ENCODE measurements at places on chromosomes 6 and 20.

GRCh38 chr20:49919461-49919860 lies 4.1 kb upstream of the SPATA2 start:
- DNase-seq: no peak

DNA sequence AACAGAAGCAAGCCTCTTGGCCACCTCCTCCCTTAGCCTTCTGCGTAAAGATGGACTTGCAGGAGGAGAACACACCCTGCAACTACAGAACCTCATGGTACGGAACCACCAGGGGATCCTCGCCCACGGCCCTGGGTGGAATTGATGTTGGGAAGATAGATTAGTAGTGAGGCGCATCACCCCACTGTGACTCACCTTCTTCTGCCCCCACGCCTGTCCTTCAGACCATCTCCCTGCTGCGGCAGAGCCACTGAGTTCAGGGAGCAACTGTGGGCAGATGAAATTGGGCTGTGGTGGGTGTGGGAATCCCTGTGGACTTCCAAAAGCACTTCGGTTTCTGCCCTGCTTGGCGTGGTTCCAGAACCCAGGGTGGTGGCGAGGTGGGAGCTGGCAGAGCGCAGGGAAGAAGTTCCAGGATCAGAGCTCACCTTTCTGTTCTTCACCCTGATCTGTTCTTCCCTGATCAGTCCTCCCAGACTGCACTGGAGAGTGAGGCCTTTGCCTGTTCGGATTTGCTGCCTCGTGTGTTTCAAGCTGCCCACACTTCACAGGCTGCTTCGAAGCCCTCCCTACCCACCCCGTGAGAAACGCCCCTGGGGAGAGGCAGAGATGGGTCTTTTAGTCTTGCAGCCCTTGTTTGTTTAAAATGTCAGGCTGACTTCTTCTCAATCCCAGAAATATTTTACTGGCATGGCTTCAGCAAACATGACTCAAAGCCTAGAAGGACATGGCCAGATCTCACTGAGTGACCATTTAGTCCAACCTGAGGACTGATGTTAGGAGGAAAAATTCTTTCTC lies 92.8 kb upstream of the MLN start:
- no peak for DNase-seq

- DNase-seq: no peak
These were observed 2.8 kb upstream of the MYO6 start for GRCh38 chr6:75746221-75746620.

GRCh38 chr6:66226109-66226508 lies 519.1 kb upstream of the EYS start:
- DNase-seq: no peak

DNA sequence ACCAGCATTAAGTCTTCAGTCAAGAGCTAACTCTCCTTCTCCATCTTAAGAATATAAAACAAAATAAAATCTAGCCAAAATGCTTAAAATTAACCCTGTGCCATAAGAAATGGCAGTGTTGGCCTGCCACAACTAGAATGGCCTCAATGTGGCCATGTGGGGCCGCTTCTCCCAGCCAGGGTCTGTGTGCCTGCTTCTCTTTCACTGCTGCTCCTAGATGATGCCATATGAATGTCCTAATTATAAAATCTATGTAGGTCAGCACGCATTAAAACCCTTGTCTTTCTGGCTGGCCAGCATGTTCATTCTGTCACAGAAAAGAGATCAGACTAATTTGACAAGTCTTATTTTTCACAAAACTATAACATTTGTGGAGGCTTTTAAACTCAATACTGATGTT lies 102.6 kb downstream of the C6orf118 start:
- no peak for DNase-seq

DNA sequence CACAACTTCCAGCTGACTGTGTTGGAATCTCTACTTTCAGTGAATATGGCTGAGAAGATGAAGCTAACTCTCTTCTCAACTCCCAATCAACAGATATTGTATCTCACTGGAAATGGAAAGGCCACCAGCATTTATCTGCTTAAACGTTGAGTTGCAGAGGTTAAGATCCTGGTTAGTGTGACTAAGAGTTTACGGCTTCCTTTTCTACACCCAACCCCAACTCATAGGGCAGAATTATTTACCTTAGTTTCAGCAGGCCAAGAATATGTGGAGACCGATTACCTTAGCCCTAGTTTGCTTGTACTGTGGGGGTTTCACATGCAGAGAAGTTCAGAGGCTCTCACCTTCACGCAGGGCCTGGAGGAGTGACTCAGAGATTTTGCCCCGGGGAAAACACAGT lies 1026.6 kb downstream of the EYS start:
- DNase-seq: no peak

DNA sequence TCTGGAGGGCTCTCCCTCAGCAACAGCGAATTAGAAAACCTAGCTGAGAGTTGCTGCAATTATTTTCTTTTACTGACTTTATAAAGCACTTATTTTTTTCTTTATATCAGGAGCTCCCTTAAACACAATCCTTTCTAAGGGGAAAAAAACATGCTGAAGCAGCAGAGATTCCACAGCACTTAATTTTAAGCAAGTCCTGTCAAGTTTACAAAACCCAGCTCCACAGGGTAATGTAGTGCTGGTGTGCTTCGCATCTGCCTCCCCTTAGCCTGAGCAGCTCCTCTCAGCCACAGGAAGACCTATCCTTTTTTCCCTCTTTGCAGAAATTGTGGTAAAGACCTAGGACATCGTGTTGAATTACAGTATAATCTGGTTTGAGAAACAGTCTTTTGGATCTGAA lies 208.1 kb upstream of the SYNDIG1 start:
- DNase-seq: no peak

- no peak for DNase-seq
These were observed 254.7 kb downstream of the TSHZ2 start for GRCh38 chr20:53226826-53227225.

DNA sequence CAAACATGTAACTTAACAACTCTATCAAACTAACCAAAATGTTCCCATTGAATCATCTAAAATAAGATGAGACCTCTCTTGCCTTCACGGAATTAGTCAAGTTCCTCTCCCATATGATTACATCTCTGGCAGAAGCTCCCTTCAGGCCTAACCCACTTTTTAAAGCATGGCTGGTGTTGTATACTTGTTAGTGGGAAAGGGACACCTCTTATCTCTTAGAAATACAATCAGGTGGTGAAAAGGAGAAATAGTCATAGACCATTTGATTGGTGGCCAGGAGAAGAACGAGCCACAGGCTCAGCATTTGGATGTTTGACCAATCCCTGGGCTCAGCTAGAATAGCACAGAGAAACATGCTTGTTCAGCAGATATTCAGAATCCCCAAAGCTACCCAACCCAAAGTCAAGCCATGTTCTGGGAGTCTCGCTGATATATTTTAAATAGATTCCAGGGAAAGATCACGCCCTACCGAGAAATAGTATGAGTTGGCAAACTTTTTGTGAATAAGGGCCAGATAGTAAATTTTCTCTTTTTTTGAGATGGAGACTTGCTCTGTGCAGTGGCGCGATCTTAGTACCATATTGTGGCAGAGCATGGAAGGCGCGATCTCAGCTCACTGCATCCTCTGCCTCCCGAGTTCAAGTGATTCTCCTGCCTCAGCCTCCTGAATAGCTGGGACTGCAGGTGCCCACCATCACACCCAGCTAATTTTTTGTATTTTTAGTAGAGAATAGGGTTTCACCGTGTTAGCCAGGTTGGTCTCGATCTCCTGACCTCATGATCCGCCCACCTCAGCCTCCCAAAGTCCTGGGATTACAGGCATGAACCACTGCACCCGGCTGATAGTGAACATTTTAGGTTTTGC lies 126.3 kb upstream of the MYLIP start:
- no peak for DNase-seq

All from femur (tissue), 1 donor.